ENCODE measurements at places on chromosomes 7 and 10.

DNA sequence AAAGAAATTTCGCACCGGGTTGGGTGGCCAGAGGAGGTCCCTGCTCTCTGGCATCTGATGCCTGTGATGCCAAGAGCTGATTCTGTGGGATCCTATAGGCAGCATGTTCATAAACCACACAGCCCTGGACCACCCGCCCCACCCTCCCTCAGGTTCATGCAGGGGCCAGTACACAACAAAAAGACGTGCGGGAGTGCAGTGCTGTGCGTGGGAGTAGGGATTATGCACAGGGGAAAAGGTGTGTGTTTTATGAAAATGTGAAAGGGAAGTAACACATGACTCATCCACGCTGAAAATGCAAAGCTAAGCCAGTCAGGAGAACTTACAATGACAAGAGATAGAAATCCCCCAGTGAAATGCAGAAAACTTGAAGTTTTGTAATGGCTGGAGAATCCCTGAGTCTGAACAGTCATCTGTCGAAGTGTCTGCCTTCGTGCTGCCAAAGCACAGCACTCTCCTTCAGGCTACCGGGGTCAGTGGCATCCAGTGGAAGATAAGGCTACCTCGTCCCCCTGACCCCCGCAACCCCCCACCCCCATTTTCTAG, 1.1 kb downstream of the KIAA1217 start:
- DNase-seq = no peak

DNA sequence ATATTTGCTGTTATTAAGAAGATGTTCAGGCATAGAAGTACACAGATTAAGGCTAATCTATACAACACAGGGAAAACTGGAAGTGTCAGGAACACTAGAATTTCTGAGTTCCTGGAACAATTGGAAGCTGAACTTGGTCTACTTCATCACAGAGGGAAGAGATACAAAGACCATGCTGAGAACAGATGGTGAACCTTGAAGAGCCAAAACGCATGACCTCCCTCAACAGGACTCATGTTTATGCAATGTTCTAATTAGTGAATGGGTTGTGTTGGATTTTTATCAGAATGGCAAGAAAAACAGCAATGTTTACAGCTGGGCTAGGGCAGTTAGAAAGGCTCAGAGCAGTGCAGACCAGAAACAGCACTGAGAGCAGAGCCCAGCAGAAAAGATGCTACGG, 94.9 kb downstream of the SFMBT2 start:
- DNase-seq = no peak

- DNase-seq = no peak
These were observed 11.4 kb upstream of the HKDC1 start for GRCh38 chr10:69208761-69209160.

GRCh38 chr7:24721481-24722001, 35.7 kb downstream of the GSDME start:
- DNase-seq = no peak

DNA sequence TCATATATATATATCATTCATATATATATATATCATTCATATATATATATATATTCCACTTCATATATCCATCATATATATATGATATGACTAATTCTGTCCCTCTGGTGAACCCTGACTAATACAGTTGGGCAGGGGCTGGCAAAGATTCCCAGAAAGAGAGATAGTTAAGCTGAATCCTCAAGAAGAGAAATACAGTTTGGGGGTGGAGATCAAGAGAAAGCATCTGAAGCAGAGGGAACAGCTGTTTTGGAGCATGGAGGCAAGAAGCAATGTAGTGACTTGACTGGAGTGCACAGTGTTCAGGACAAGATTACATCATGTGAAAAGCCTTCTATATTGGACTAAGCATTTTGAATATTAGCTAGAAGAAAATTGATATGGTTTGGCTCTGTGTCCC, 540.7 kb downstream of the MAGI2 start:
- no peak for DNase-seq

GRCh38 chr10:7687228-7687907, 15.7 kb upstream of the ITIH2 start:
- DNase-seq = peak; percentile 76

DNA sequence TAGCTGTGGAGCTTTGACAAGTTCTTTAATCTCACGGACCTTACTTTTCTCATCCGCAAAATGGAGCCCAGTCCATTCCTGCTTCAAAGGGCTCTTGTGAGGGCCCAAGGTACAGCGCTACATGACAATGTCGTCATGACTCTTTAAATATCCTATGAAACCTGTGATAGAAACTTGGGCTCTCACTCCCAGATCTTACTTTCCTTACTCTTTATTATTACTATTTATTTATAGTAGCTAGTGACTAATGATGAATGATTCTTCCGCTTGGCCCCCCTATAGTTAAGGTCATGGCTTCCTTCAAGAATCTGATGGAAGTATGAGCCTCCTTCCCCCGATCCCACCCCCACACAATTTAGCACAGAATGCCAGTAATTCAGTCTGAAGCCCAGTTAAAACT, 41.9 kb downstream of the RBM20 start:
- no peak for DNase-seq

DNA sequence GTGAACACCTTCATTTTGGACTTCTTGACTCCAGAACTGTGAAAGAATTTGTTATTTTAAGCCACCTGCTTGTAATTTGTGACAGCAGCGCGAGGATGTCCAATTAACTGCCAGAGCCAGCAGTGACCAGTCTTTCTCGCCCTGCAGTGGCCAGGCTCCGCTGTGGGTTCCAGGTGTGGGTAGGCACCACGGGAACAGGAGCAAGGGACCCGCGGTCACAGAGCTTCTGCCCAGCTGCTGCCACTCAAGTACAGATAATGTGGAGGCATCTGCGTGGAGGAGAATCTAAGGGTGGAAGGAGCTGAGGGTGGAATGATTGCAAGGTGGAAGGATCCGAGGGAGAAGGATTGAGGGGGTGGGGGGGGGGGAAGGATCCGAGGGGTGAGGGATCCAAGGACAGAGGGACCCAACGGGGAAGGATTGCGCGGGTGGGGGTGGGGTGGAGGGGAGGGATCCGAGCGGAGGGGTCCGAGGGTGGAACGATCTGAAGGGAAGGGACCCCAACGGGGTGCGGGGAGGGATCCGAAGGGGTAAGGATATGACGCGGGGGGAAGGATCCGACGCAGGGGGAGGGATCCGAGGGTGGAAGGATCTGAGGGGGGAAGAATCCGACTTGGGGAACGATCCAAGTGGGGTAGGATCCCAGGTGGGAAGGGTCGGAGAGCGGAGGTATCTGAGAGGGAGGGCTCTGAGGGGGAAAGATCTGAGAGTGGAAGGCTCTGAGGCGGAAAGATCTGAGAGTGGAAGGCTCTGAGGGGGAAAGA, 3.6 kb downstream of the CALY start:
- DNase-seq = no peak

- no peak for DNase-seq
These were observed 9.9 kb upstream of the DPYSL4 start for GRCh38 chr10:132176623-132177500.

- DNase-seq = no peak
These were observed 56.6 kb upstream of the BET1 start for GRCh38 chr7:94060752-94061151.

GRCh38 chr7:14322724-14323123, 333.3 kb upstream of the ETV1 start:
- DNase-seq = no peak

GRCh38 chr7:22251281-22251680, 105.7 kb downstream of the RAPGEF5 start:
- no peak for DNase-seq

GRCh38 chr7:51158211-51158610, 158.4 kb downstream of the COBL start:
- DNase-seq = no peak

GRCh38 chr7:141463986-141464385, 87.2 kb upstream of the AGK start:
- no peak for DNase-seq

DNA sequence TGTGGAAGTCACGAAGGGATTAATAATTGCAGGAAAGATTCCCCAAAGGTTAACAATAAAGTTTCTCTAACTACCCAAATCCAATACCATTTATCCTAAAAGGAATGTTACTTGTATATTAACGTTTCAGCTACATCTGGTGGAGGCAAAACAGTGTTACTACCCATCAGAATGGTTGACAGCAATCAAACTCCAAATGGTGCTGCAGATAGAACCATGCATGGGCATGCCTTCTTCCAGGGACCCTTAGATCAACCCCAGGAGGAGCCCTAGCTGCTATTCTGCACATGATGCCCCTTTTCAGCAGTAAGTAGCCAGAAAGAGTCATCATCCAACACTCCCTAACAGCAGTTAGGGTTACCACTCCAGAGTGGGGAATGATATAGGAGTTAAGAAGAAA, 336.3 kb downstream of the GRID1 start:
- no peak for DNase-seq

GRCh38 chr7:90648107-90648506, 52.0 kb downstream of the CDK14 start:
- no peak for DNase-seq

DNA sequence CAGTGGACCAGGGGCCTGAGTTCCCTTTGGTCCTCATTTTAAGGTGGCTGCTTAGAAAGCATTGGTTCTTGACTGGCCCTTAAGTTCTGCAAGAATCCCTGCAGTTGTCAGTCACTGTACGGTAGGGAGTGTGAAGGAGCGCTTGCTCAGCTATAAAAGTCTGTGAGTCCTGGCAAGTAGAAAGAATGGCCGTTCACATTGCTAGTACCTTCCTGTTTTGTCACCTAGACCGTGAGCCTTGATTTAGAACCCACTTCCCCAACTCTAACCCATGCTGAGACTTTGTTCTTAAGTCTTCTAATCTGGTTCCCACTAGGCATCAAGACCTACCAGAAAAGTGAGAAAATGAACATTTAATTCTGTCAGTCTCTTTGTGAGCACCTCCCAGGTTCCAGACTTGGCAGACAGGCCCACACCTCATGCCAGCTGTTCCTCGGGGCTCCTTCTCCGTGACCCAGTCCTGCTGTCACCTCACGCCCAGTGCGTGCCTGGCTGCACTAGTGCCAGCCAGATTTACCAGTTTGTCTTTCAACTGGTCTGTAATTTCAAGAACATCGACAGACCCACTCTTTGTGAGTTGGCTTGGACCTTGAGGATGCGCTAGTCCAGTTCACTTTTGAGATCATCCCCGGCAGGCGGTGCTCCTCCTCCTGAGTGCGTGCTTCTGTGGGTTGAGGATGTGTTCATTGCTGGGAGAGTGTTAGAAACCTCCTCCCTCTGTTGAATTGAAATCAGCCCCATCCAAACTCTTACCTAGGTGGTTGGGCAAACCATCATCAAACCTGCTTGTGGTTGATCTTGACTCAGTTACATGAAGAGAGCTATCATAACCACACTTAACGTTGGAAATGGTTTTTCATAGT, 78.5 kb downstream of the SHH start:
- DNase-seq = no peak

DNA sequence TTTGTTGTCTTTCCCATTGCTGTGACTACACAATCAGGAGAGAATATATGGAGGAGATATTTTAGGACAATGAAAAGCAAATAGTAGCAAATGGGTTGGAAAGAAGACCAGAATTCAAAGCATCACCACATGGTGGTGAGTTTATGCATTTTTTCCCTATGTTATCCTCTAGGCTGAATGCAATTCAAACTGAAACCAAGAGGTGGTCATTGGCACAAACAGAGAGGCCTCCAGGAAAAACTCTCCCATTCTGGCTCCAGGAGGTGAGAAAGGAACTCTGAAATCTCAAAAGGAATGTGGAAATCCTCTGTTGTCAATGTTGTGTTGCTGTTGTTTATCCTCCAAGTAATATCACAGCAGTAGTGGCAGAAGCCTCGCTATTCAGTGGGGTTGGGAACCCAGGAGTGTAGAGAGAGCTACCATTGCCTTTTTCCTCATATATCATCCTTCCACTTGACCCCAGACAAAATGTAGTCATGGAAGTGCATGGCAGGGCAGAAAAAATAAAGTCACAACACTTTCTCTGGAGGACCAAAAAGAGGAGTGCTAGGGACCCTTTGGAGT, 819.1 kb downstream of the GRID1 start:
- DNase-seq = no peak

DNA sequence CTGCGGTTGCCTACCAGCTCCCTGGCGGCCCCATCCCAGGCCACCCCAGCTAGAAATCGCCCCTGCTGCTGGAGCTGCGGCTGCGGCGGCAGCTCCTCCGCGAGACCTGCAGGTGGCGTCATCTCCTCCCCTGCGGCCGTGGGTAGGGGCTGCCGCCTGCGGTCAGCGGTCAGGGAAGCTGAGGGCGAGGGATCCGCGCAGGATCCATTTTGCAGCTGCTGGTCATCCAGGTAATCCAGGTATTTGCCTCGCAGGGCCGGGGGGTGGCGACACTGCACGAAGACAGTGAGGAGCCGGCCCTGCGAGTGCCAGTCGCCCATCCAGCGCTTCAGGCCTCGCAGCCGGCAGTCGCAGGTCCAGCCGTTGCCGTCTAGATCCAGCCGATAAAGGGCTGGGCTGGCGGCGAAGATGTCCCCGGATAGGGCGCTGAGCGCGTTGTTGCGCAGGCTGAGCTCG, 1.5 kb downstream of the TRIL start:
- DNase-seq = peak; percentile 50

GRCh38 chr7:91379236-91379635, 115.0 kb downstream of the FZD1 start:
- no peak for DNase-seq

- no peak for DNase-seq
These were observed 285.7 kb downstream of the FGFR2 start for GRCh38 chr10:121312587-121312986.

DNA sequence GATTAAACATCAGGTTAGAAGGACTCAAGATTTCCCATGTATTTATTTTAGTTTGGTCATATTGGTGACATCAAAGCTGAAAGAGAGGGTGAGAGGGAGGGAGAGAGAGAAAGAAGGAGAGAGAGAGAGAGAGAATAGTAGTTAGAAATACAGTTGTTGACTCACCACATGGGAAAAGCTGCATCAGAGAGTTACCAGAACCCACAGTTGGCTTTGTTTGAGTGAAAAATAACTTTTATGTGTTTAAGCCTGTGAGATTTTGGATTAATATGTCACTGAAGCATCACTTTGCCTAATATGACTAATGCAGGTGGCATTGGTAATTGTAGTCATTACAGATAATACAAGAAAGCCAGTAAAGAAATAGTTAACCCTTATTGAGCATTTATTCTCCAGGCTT, 303.9 kb downstream of the REEP3 start:
- DNase-seq = no peak

DNA sequence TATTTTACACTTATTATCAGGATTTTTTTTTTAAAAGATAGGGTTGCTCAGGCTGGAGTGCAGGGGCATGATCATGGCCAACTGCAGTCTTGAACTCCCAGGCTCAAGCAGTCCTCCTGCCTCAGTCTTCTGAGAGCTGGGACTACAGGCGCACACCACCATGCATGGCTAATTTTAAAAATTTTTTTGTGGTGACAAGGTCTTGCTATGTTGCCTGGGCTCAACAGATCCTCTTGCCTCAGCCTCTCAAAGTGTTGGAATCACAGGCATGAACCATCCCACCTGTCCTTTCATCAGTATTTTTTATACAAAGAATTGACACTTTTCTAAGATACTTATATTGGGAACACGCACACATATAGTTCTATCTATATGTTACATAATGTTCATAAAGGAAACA, 99.3 kb downstream of the PIP4K2A start:
- no peak for DNase-seq

- DNase-seq = no peak
These were observed 52.2 kb downstream of the IMMP2L start for GRCh38 chr7:111510062-111510461.

Data from germinal center (tissue), 1 donor.